ENCODE measurements at places on chromosomes 2 and 18.

GRCh38 chr2:96464651-96465050, 40.5 kb downstream of the NEURL3 start:
- DNase-seq: no peak

DNA sequence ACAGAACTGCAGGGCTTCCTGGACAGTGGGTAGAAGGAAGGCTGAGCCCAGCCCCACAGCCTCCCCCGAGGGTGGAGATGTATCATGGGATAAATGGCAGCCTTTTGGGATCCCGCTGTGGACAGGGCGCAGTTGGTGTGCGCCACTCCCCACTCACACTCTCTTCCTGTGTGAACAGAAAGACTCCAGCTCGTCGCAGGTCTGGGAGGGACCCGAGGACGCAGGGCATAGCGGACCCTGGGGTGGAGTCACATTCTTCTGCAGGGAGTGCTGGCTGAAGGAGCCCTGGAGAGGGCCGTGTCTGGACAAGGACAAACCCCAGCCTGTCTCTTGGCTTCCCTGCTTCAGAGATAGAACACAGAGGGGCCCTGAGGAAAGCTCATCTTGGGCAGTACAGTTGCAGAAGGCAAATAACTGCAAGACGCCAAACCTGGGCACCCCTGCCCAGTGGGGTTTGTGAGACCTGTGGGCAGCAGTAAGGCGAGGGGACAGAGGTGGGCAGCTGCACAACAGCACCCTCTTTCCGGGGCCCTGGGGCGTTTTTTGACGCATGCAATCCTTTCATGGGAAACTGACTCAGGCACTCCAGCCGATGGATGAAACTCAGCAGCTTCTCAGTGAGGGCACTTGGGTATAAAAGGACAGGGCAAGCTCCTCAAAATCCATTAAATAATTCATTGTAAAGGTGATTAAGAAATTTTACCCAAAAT, 101.9 kb downstream of the USP40 start:
- DNase-seq: no peak

GRCh38 chr2:10297191-10297830, 5.4 kb upstream of the HPCAL1 start:
- no peak for DNase-seq

GRCh38 chr2:42510191-42510590, 16.4 kb upstream of the KCNG3 start:
- DNase-seq: no peak

DNA sequence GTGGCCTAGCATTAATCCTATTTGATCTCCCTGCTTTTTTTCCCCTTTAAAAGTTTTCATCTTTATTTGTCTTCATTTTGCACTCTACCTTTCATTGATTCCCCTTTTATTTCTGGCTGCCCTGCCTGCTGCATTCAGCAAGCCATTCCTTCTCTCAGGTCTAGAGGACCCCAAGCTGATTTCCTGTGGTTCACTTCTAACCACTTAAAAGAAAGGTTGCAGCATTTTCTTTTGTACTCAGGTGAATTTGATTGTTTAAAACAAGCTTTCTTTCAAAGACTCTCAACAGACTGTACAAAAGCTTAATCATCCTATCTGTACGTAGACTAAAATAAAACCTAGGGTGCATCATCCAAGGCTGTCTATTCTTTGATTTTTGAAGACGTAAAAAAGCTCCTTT, 160.3 kb downstream of the CSRNP3 start:
- DNase-seq: no peak
